Effector memory CD8-positive, alpha-beta T cell (primary cell): ENCODE measurements at places on chromosomes 6 and 20.

- no peak overlapping the region for H3K27ac ChIP-seq
- H3K4me3 ChIP-seq: no peak overlapping the region
- H3K27me3 ChIP-seq: peaks cover 3% of the 10 kb centered on the region
- no peaks in the 10 kb centered on the region for H3K4me1 ChIP-seq
Observed at GRCh38 chr6:96304997-96305396, 216.6 kb upstream of the UFL1 start.

GRCh38 chr6:168438783-168439520 is 2.0 kb upstream of the SMOC2 start:
- DNase-seq: no peak
- H3K4me1 ChIP-seq: no peaks in the 10 kb centered on the region
- H3K27me3 ChIP-seq: peaks cover 68% of the 10 kb centered on the region
- H3K36me3 ChIP-seq: peaks cover 3% of the 10 kb centered on the region
- no peak overlapping the region for H3K27ac ChIP-seq
- H3K4me3 ChIP-seq: no peak overlapping the region

- H3K27me3 ChIP-seq: no peaks in the 10 kb centered on the region
- H3K27ac ChIP-seq: no peak overlapping the region
- no peak overlapping the region for H3K4me3 ChIP-seq
- H3K4me1 ChIP-seq: peaks cover 8% of the 10 kb centered on the region
- no peak for DNase-seq
Observed at GRCh38 chr6:157592541-157592940, 211.6 kb downstream of the ZDHHC14 start.

DNA sequence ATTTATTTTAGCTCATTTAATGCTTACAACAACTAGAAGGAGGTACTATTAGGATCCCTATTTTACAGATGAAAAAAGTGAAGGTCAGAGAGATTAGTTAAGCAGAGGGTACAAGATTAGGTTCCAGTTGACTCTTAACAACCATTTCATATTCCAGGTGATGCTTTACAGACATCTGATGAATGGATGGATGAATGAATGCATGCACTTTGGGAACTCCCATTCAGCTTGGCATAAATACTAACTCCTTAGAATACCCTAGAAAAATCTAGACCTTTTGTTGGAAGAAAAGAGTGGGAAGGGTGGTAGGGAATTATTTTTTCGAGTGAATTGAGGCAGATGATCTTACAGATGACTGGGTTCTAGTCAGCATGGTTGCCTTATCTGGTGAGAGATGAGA is 746 bp upstream of the SNRPB2 start:
- peaks cover 27% of the 10 kb centered on the region for H3K27me3 ChIP-seq
- peaks cover 24% of the 10 kb centered on the region for H3K36me3 ChIP-seq
- H3K27ac ChIP-seq: peak overlapping the region; percentile 100
- DNase-seq: no peak
- peaks cover 25% of the 10 kb centered on the region for H3K4me1 ChIP-seq
- peak overlapping the region; percentile 99 for H3K4me3 ChIP-seq

DNA sequence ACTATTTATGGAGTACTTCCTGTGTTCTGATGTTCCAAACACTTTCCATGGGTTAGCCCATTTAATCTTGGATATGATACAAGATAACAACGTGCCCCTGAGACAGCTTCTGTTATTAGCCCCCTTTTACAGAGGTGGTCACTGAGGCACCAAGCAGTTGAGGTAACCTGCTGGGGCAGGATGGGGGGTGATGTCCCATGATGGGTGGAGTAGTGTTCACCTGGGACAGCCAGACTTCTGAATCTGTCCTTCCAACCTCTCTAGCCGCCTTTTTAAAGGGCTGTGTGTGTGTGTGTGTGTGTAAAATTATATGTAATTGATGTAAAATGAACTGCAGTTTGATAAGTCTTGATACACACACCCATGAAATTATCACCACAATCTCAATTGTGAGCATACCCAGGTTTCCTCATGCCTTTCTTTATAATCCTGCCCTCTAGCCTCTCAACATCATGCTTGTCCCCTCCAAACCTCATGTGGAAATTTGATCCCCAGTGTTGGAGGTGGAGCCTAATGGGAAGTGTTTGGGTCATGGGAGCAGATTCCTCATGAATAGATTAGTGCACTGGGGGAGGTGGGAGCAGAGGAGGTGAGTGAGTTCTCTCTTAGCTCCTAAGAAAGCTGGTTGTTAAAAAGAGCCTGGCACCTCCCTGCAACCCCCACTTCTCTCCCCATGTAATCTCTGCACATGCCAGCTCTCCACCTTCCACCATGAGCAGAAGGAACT is 39.2 kb downstream of the PLAGL2 start:
- no peaks in the 10 kb centered on the region for H3K4me1 ChIP-seq
- H3K27me3 ChIP-seq: no peaks in the 10 kb centered on the region

- peaks cover 3% of the 10 kb centered on the region for H3K36me3 ChIP-seq
- H3K4me1 ChIP-seq: no peaks in the 10 kb centered on the region
- no peak overlapping the region for H3K27ac ChIP-seq
- H3K4me3 ChIP-seq: no peak overlapping the region
Observed at GRCh38 chr6:5053038-5053437, 32.1 kb upstream of the PPP1R3G start.

DNA sequence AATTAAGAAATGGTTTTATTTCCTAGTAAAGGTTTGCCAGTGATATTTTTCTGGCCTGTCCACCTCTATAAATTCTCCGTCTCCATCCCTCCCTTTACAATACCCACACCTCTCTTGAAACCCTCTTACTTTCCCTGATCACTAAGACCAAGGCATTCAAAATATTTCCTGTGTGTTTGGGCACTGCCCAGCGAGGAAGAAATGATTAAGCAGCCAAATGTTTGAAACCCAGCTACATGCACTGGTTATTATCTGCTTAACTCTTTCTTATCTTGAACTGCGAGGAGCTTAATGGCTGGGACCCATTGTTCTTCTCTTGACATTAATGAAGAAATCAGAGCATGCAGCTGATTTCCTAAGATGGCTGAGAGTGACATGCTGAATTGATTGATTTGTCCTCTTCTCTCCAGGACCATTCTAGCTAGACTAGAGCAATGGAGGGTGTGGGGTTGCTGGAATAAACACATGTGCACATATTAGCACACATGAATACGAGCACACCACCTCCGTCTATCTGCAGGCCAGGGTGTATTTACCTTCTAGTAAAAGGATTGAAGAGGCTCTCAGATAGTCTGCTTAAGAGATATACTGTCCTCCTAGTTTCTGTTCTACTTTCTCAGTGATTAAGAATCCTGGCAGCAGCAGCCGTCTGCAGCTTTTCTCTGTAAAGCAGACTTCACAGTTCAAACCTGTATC is 46.1 kb upstream of the PRDM1 start:
- H3K4me3 ChIP-seq: no peak overlapping the region
- H3K27me3 ChIP-seq: no peaks in the 10 kb centered on the region
- H3K27ac ChIP-seq: no peak overlapping the region
- no peaks in the 10 kb centered on the region for H3K4me1 ChIP-seq
- H3K36me3 ChIP-seq: no peaks in the 10 kb centered on the region
